NCI-H510A (cell line): ENCODE measurements at places on chromosomes 3 and 15.
A peak's percentile ranks its signal among the peaks of the same experiment; 100 is the strongest.

- DNase-seq: no peak
Measured at GRCh38 chr3:5929027-5929426, 741.5 kb downstream of the EDEM1 start.

DNA sequence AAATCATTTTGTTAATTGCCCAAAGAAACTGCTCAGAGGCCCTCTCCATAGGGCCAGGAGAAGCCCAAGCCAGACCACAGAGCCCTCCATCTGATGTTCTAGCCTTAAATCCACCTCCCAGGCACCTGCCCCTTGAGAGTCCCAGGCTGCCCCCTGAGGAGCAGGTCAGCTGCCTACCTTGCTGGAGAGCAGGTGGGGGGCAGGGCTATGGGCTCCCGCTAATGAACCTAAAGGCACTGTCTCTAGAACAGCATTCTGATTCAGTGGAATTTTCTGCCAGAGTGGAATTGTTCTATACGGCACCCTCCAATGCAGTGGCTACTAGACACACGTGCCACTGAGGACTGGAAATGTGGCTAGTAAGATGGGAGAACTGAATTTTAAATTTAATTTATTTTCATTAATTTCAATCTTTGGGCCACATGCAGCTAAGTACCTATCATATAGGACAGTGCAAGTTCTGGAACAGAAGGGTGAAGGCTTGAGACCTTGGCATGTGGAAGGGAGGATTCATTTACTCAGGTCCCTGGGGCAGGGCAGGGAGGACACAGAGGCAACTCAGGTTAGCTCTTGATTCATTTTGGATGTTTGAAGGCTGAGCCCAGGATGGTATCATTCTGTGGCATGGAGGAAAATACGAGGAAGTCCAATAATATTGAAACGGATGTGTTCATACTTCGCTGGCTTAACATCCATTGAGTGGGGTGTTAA is 11.4 kb downstream of the AMOTL2 start:
- DNase-seq: no peak

DNA sequence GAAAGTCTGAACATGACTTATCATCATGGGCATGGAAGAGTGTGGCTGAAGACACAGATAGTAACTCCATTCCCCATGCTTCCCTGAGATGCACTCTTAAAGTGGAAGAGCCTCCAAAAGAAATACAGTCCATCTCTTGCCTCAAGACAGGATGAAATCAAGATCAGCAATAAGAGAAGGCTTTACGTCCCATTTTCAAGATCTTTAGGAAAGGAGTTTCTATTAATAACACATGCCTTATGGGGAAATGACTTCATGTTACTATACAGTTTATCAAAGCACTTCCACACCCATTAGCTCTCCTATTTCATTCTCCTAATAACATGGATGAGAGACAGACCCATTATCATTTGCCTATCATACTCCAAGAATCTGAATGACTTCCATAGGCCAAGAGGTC is 6.1 kb upstream of the KBTBD12 start:
- DNase-seq: no peak

GRCh38 chr3:39295184-39295775 is 15.4 kb upstream of the CX3CR1 start:
- DNase-seq: no peak

GRCh38 chr3:52784931-52785590 is 7.7 kb downstream of the ITIH1 start:
- no peak for DNase-seq

GRCh38 chr15:55564347-55565145 is 23.6 kb downstream of the PYGO1 start:
- no peak for DNase-seq

- no peak for DNase-seq
Measured at GRCh38 chr3:8780279-8780678, 10.9 kb upstream of the OXTR start.

DNA sequence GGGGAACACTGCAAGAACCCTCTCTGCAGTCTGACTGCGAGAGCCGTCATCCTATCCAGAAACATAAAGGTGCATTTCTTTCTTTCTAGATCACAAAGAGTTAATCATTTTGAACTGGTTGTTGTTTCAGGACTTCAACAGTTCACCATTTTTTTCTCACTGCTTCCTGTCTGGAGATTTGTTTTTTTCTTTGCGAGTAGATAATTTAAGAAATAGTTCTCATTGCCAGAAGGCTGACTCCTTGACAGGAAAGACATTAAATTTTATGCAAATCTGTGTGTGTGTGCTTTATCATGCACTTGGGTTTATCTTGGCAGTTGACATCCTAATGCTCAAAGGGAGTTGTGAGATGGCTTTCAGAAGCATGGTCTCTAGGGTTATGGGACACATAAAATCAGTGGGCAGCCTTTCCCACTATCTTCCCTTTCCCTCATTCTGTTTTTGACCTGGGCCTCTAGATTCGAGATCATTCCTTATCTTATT is 123.5 kb upstream of the TBL1XR1 start:
- no peak for DNase-seq

- no peak for DNase-seq
Measured at GRCh38 chr3:88589138-88589537, 439.4 kb downstream of the C3orf38 start.

- DNase-seq: no peak
Measured at GRCh38 chr15:59364248-59364647, 8.4 kb downstream of the MYO1E start.

GRCh38 chr3:190396001-190396400 is 8.0 kb downstream of the CLDN16 start:
- no peak for DNase-seq

DNA sequence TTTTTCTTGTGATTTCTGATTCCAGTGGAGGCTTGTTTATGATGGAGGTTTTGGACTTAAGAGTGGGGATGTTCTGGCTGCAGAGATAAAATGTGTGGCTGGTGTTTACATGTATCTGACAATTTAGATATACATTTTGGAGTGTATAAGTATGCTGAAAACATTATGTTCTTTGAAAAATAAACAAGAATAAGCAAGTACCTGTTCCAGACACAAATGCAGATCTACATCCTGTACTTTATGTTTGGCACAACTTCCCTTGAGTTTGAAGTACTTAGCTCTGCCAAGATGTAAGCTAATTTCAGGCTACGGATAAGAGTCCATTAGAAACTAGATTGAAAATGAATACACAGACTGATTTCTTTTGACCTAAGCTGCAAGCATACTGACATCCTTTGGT is 277.2 kb downstream of the CHST2 start:
- no peak for DNase-seq

DNA sequence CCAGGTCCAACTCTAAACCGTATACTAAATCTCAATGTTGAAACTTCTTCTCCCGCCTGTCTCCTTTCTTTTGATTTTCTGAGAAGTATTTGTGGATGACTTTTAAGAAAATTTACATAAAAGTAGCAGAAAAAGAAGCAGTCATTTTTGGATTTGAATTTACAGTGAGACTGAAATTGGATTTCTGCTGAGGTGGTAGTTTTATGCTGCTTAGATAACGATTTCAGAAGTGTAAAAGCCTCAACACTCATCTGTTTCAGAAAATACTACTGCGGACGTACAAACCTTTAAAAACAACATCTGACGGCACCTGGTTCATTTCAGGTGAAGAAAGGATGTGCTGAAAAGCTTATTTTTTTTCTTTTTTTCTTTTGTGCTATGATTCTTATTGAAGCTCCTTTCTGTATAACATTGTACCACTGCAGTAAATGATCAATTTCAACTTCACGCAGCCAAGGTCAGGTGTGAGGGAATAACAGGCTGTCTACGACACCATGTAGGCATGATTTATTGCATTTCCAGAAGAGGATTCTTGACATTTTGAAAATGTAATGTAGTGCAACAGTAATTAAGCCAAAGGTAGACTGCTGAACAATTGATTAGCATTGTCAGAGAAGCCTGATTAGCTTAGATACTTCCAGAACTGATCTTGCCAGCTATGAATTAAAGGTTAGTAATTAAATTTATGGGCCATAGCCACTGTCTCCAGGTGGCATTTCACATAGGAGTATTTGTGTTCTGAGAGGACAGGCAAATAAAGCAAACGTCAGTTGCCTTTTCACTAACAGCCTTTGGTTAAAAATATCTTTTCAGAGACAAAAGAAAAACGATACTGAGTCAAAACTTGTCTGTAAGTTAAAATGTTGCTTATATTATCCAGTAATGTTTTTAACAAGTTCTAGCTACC is 134.6 kb upstream of the KBTBD8 start:
- no peak for DNase-seq

- DNase-seq: no peak
Measured at GRCh38 chr3:1533763-1534162, 440.9 kb downstream of the CNTN6 start.

- no peak for DNase-seq
Measured at GRCh38 chr3:107987036-107987939, 103.5 kb downstream of the CD47 start.

- no peak for DNase-seq
Measured at GRCh38 chr3:106945435-106945834, 431.8 kb upstream of the CCDC54 start.

DNA sequence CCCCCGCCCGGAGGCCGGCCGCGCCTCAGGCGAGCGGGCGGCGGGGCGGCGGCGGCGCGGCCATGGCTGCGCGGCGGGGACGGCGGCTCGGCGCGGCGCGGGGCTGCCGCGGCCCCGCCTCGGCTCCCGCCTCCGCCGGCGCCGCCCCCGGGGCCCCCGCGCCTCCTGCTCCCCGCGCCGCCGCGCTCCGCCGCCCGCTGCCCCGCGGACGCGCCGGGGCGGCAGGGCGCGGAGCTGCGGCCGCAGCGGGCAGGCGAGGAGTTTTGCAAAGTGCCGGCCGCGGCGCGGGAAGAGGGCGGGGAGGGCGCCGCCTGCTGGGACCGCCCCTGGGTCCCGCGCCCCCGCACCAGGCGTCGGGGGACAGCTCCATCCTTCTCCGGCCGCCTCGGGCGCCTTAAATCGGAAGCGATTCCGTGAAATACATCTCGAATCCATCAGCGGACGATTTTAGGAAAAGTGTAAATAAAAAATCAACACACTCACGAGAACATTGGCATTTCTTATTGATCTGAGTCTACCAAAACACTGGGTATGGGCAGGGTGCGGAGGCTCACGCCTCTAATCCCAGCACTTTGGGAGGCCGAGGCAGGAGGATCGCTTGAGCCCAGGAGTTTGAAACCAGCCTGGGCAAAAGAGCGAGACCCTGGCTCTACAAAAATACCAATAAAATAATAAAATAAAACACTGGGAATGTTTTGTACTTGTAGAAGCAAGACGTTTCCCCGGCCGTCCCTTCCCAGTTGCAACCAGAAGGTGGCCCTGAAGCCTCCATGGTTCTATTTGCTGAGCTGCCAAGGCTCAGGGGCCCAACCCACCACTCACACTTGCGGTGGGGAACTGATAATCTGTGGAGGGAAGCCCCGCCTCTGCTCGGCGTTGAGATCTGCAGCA is 136.9 kb downstream of the NUP210 start:
- DNase-seq: peak; percentile 36

GRCh38 chr15:94000606-94001005 is 230.8 kb upstream of the MCTP2 start:
- no peak for DNase-seq
